Renal cortex interstitium (tissue), 15 donors: ENCODE measurements at places on chromosomes 4 and X. TPM values are rescaled to one million over a fixed set of nuclear protein-coding genes. Genes with fewer than 3 reads are reported as not detected.

Gene HMX1
- not detected for polyA plus RNA-seq

Gene FGF5
- not detected for polyA plus RNA-seq

Gene GPC4
- 20.1 TPM for polyA plus RNA-seq

Gene CACNA1F
- 0.29 TPM for polyA plus RNA-seq

Gene SPIN2A
- 4.3 TPM for polyA plus RNA-seq

Gene FGFBP1
- not detected for polyA plus RNA-seq

Gene GABRG1
- 0.23 TPM for polyA plus RNA-seq

Gene MID2
- 10.6 TPM for polyA plus RNA-seq

Gene KLKB1
- polyA plus RNA-seq: 1.3 TPM

Gene CSN3
- not detected for polyA plus RNA-seq

Gene FMR1
- polyA plus RNA-seq: 99.3 TPM

Gene FGFBP2
- polyA plus RNA-seq: not detected

Gene SULT1E1
- polyA plus RNA-seq: 457 TPM

Gene ADH1A
- polyA plus RNA-seq: 1.8 TPM

GRCh38 chr4:55993994-55994663 is 45.4 kb downstream of the CEP135 start:
- no peak for DNase-seq

- DNase-seq: no peak
Measured at GRCh38 chr4:74968456-74969164, 35.7 kb downstream of the PARM1 start.

DNA sequence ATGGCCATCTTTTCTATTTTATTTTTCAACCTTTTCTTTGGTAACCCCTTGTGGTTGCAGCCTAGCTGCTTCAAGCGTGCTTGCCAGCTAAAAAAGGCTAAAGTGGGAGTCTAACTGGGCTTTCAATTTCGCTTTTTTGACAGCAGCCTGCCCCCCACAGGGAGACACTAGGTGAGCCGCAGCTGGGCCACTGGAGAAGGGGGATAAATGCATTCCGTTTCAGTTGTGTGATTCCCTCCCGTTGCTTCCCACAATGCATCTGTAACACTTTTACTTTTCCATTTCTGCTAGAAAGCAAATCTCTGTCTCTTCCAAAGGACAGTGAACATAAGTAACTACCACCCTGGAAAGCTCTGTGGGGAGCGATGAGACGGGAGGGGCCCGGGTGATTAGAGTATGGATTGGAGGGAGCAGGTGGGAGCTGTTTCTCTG is 86.3 kb upstream of the RAPGEF2 start:
- no peak for DNase-seq

GRCh38 chr4:99564921-99565320 is 1.1 kb upstream of the TRMT10A start:
- DNase-seq: no peak

DNA sequence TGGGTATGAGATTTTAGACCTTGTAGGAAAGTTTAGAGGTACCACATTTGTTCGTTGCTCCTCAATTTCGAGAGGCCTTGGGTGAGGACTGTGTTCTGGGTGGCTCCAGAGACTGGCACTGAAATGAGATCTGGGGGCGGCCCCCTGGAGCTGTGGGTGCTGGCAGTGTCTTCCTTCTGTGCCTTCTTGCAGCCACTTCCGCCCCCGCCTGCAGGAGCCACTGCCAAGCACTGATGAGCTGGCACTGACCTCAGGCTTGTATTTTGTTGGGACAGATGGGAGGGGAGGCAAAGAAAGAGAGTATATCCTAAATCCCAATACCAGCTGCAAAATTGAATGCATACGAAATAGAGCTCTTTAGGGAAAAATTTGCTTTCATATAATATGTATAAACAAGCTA is 64.5 kb upstream of the CLDN34 start:
- no peak for DNase-seq

DNA sequence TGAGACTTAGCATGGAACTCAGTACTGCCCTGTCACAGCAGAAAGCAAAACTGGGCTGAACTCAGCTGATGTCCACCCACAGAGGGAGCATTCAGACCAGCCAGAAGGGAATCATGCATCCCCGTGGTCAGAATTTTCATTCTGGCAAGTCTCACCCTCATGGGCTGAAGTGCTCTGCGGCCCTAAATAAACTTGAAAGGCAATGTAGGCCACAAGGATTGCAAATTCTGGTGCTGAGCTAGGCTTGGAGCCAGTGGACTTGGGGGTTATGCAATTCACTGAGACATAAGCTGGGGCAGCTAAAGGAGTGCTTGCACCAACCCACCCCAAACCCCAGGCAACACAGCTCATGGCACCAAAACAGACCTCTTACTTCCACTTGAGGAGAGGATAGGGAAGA is 494.1 kb downstream of the GABRG1 start:
- no peak for DNase-seq

GRCh38 chr4:48037117-48037462 is 20.5 kb downstream of the NIPAL1 start:
- no peak for DNase-seq

DNA sequence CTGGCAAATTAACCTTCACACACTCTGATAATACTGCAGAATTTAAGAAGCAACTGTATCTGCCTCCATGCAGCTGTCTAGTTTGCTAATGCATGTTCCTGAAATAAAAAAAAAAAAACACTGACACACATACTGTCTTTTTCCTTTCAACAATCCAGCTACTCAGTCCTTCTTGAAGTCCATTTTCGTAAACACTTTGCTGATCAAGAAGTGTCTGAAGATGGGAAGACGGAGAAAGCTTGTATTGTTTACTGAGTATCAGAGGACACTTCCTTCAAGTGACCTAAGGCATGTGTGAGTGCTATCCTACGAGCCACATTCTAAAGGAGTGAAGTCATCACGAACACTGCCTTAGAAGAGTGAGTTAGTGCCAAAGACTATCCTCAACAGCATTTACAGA is 82.6 kb downstream of the LUZP4 start:
- peak; percentile 15 for DNase-seq

GRCh38 chr4:172982151-172982590 is 186.4 kb upstream of the GALNT7 start:
- DNase-seq: no peak

DNA sequence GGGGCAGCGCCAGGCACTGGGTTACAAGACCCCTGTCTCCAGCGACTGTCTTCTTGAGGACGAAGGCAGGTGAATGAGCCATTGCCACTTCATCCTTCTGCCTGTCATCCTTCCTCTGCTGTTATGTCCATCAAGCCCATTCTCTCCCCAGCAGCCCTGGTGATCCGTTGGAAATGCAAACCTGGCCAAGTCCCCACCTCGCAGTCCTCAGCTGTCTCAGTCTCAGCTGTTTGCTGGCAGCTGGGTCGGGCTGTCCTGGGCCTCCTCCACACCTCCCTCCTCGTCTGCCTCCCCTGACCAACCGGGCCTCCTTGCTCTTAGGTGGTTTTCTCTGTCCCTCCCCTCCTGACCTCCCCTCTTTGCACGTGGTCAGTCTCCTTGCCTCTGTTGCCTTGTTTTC is 38.0 kb downstream of the PTTG2 start:
- DNase-seq: no peak

DNA sequence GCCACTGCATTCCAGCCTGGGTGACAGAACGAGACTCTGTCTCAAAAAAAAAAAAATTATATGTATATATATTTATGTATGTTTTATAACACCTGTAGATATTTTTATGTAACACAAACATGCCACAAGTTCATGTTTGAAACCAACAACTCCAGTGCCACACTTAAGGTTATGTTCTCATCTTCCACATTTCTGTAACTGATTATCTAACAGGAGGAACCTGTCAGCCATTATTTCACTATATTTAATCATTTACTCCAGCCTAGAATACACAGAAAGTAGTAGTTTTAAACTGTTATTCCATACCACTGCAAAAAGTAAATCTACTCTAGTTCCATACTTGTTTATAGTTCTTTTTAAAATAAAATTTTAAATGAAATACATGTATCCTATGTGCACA is 32.3 kb downstream of the MCUB start:
- no peak for DNase-seq

DNA sequence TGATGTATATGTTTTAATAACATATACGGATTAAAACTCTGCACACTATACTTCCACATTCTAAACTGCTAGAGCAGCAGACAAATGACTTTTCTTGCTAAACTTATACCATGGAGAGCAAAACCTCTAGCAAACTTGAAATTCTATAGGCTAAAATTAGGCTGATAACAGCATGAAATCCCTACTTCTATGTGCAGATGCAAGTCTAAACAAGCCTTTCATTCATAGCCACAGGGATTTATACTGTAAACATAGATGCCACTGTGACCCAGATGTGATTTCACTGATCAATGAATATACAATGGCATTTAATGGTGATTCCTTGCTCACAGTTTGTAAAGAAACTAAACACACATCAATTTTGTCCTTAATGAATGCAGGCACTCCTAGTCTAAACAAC is 151.0 kb downstream of the ANTXR2 start:
- DNase-seq: no peak

- DNase-seq: no peak
Measured at GRCh38 chrX:47751670-47752069, 85.0 kb upstream of the ZNF81 start.

- DNase-seq: no peak
Measured at GRCh38 chrX:143663755-143664154, 27.9 kb upstream of the SLITRK4 start.

- no peak for DNase-seq
Measured at GRCh38 chrX:153525451-153525850, 8.0 kb downstream of the ATP2B3 start.

DNA sequence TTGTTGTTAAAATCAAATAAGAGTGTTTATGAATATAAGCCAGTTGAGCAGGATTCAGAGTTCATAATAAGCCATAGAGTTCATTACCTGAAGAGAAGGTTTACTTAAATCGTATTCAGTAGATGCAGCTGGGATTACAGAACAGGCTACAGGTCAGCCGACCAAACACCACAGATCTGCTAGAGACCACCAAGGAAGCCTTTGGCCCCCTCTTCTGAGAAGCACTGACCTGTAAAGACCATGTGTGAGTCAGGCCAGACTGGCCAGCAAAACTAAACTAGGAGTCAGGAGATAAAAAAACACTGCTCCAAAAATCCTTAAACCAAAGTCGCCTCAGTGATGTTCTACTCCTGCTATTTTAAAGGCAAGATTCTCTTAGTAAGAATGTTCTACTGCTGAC is 1125.5 kb downstream of the FAT4 start:
- DNase-seq: no peak

- no peak for DNase-seq
Measured at GRCh38 chrX:47232197-47232802, 509 bp upstream of the USP11 start.

- DNase-seq: peak; percentile 9
Measured at GRCh38 chr4:137307806-137308205, 224.5 kb downstream of the PCDH18 start.

GRCh38 chr4:92969650-92970379 is 666.0 kb downstream of the GRID2 start:
- DNase-seq: no peak

- DNase-seq: no peak
Measured at GRCh38 chr4:81960961-81961360, 412.8 kb downstream of the HNRNPD start.

GRCh38 chrX:110877326-110877725 is 81.7 kb upstream of the CHRDL1 start:
- no peak for DNase-seq

DNA sequence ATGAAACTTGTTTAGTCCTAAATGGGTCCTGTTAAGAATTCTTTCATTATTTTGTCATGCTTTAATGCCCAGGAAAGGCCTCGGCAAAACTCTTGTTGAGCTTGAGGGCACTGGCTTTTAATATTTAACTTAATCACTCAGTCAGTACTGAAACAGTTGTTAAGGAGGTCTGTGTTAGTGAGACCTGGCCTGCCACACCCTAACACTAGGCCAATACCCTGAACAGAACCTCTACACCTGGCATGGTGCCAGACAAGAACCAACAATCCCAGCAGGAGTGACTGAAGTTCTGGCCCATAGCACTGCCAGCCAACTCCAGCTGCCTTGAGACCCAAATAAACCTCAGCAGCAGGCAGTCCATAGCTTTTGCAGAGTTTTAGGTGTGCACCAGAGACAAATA is 85.7 kb upstream of the ITM2A start:
- no peak for DNase-seq

GRCh38 chrX:40871385-40872082 is 136.2 kb upstream of the MED14 start:
- no peak for DNase-seq

- DNase-seq: no peak
Measured at GRCh38 chr4:117326091-117326490, 240.7 kb upstream of the TRAM1L1 start.

- no peak for DNase-seq
Measured at GRCh38 chr4:80540349-80540748, 204.8 kb downstream of the CFAP299 start.

GRCh38 chr4:184645904-184646610 is 3.2 kb downstream of the CASP3 start:
- DNase-seq: no peak

DNA sequence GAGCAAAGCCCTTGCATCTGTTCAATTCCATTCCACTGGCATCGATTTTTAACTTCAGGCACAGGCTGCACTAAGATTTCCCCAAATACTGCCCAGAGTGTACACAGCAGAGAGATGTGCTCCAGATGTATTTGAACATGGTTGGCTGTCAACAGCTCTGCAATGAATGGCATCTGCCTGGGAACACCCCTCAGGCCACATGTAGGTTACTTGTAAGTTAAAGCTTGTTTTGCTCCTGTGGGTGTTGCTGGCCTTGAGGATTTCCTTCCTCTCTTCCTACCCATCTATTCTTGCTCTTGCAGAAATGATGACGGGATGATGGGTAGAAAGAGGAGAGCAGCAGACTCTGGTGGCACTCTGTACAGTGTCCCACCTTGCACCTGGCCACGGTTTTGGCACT is 69.3 kb upstream of the HELT start:
- no peak for DNase-seq

GRCh38 chr4:111404673-111405072 is 740.6 kb upstream of the FAM241A start:
- no peak for DNase-seq

DNA sequence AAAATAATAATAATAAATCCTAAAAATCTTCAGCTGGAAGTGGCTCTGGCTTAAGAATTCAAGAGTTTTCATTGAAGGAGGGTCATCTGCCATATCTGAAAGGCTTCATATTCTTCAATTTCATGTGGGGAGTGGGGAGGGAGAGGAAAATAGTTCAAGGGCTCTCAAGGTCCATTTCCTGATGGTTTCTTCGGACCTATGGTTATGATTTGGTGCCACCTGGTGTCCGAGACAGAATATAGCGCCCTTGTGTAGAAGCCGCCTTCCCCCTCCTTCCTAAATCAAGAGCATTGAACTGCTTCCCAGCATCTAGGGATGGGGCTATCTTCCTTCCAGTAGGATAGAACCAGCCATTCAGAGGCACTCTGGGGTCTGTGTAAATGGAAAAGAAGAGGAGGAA is 34.3 kb downstream of the NLGN3 start:
- peak; percentile 63 for DNase-seq
